ENCODE measurements at places on chromosomes 7 and 10.

GRCh38 chr7:75950111-75950681 lies 35.2 kb downstream of the POR start:
- no peak for DNase-seq

DNA sequence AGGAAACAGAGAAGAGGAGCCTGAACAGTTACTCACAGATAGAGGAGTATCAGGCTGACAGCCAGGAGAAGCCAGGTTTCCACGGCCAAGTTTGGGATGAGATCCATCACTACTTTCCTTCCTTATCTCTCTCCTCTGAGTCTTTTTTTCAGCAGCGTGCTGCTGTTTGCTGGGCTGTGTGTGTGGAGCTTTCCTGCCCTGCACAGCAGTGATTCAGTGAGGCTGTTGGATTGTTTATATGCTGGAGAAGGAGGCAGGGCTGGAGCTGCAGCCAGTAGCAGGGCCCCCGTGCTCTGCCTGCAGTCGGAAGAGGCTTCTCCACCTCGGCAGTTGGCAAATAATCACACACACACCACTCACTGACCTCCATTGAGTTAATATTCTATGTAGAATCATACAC lies at the start of gene CYP3A7:
Gene CYP3A7 (minus strand): TSS at position 210 of the 400 bp plus-strand sequence. CDS start 103 bp downstream, at position 107.
- DNase-seq: no peak

- DNase-seq: no peak
These were observed 38.4 kb downstream of the IL2RA start for GRCh38 chr10:6023661-6024333.

DNA sequence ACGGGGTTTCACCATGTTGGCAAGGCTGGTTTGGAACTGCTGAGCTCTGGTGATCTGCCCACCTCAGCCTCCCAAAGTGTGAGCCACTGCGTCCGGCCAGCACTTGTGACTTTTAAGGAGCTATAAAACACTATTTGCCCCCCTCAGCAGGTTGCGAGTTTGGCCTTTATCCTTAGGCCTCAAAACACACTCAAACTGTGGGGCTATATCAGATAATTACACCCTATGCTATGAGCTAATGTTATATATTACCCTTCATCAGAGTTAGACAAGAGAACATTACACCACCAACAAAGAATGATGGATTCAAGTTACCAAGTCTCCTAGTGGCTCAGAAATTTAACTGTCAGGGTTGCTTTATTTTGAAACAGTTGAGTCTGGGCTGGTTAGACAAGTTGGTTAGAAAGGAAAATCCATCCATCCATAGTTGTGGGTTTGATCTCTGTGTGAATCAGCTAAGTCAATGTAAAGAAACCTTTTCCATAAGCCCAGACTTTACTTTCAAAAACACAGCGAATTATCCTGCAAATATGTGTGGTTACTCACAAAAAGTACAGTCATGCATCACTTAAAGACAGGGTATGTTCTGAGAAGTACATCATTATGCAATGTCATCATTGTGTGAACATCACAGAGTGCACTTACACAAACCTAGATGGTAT lies 115.8 kb downstream of the SEMA3D start:
- no peak for DNase-seq

- no peak for DNase-seq
These were observed 17.6 kb downstream of the RAMP3 start for GRCh38 chr7:45174966-45175765.

- no peak for DNase-seq
These were observed 26.9 kb downstream of the HIP1 start for GRCh38 chr7:75711656-75712514.

- peak; percentile 53 for DNase-seq
These were observed 4.7 kb upstream of the SLC18A3 start for GRCh38 chr10:49605216-49605938.

GRCh38 chr7:25597946-25598345 lies 369.7 kb upstream of the NPVF start:
- DNase-seq: no peak

DNA sequence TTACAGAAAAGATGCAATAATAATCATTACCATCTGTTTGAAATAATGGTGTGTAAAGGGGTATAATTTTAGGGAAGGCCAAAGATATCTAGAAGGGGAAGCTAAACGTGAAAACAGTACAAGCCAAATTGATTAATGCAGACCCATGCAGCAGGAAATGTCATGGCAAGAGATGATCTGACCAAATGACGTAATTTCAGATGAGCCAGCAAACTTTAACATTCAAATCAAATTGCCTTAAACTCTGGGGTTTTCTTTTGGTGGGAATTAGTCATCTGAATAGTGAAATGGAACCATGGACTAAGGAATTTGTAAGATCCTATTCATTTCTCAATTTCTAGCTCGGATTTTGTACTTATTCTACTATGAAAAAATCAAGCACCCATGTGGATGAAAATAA lies 21.4 kb upstream of the SCIN start:
- no peak for DNase-seq

GRCh38 chr7:148849393-148850098 lies 34.5 kb downstream of the EZH2 start:
- DNase-seq: no peak

GRCh38 chr7:66211429-66211828 lies 6.3 kb downstream of the TPST1 start:
- no peak for DNase-seq

DNA sequence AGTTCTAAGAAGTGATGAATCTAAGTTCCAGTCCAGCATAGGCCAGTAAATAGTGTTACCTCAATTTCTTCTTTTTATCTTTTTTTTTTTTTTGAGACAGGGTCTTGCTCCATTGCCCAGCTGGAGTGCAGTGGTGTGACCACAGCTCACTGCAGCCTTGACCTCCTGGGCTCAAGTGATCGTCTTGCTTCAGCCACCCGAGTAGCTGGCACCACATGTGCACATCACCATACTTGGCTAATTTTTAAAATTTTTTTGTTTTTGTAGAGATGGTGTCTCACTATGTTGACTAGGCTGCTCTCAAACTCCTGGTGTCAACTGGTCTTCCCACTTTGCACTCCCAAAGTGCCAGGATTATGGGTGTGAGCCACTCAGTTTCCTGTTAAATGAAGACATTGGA lies 126.6 kb upstream of the LYZL2 start:
- DNase-seq: no peak

DNA sequence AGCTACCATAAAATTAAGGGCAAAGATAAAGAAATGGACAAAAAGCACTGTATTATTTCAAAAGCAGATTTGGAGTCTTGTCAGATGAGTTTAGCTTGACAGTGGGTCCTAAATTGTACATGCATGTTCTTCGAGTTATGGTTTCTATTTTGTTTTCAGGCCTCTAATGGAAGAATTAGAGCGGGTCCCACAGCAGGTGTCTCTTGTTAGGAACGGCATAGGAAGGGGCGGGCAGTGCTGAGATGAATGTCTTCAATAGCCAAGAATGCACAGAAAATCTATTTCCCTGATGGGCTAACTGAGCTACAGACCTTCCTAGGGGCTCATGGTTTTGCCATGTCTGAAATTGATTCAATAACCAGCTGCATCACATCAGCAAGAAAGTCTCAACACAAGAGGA lies 304.4 kb downstream of the FRMD4A start:
- no peak for DNase-seq

- no peak for DNase-seq
These were observed 221.5 kb upstream of the CELF2 start for GRCh38 chr10:10796061-10796773.

GRCh38 chr10:78351809-78352208 lies 318.1 kb downstream of the RPS24 start:
- no peak for DNase-seq

DNA sequence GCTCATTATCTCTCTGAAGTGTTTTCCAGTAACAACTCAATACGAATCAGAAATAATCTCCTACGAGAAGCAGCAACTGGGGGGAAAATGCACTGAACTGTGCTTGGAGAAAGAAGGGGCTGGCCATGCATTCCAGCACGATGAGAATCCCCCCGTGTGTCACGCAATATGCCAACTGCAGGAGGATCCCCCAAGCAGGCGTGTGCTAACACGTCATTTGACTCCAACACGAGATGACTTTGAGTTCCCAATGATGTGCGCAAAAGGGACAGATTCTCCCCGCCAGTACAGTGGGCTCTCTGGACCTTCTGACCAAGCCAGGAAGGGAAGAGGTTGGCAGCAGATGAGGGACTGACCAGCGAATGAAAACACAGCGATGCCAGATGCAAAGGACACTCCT lies 105.5 kb downstream of the KCNMA1 start:
- no peak for DNase-seq

- no peak for DNase-seq
These were observed 30.3 kb downstream of the HACD1 start for GRCh38 chr10:17586821-17587234.

- DNase-seq: no peak
These were observed 1.8 kb upstream of the XPNPEP1 start for GRCh38 chr10:109924967-109925620.

DNA sequence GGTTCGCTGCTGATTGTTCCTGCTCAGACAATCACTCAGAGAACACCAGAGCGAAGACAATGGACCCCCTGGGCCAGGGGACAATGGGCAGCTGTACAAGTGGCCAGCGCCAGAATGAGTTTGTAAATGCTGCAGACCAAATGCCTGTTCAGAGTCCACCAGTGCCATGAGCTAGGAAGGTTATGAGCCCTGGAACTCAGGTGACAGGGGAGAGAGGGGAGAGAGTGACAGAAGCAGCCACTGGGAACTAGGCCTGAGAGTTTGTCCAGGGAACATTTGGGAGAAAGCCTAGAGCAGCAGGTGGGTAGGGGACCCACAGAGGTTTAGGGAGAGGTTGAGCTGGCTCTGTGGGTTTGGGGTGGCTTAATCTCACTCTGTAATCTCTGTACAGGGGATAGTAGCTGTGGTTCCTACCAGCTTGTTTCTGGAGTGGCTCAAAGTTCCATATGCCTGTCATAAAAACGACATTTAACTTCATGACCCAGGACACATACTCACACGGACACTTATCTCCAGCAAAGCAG lies 60.4 kb downstream of the C10orf105 start:
- no peak for DNase-seq

GRCh38 chr10:71845410-71846405 lies 5.3 kb downstream of the PSAP start:
- no peak for DNase-seq

DNA sequence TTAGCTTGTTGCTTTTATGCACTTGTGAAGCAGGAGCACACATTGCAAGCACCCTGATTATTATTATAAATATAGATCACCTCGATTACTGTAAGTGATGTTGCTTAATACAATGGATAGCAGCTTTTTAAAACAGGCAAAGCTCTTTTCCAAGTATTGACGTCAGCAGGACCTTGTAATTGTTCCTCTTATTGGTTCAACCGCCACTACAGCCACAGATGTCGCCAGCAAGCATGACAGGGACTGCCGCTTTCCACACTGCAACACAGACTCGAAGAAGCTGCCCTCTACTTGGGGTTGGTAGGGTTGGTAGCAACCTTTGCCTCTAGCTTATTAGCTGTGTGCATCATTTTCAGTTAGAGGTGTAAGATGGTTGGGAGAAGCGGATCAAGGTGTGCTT lies 167.6 kb downstream of the ZNF365 start:
- no peak for DNase-seq

- DNase-seq: no peak
These were observed 17.0 kb downstream of the CPA4 start for GRCh38 chr7:130309986-130310385.

- peak; percentile 28 for DNase-seq
These were observed 39.3 kb downstream of the FAS start for GRCh38 chr10:89029785-89030437.

DNA sequence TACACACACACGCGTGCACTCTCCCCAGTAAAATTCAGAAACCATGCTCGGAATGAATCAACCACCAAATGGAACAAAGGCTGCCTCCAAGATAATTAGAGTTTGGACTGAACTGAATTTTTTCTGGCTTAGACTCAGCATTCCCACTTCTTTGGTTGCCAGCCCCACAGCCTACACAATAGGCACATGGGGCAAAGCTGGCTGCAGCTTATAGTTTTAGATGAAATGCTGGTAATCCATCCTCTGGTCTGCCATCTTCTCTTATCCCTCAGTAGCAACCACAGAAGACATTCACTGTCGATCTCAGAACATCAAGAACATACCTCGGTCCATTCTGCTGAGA lies 44.2 kb downstream of the PDE1C start:
- DNase-seq: no peak

GRCh38 chr7:114859477-114859876 lies 62.4 kb upstream of the MDFIC start:
- DNase-seq: no peak

DNA sequence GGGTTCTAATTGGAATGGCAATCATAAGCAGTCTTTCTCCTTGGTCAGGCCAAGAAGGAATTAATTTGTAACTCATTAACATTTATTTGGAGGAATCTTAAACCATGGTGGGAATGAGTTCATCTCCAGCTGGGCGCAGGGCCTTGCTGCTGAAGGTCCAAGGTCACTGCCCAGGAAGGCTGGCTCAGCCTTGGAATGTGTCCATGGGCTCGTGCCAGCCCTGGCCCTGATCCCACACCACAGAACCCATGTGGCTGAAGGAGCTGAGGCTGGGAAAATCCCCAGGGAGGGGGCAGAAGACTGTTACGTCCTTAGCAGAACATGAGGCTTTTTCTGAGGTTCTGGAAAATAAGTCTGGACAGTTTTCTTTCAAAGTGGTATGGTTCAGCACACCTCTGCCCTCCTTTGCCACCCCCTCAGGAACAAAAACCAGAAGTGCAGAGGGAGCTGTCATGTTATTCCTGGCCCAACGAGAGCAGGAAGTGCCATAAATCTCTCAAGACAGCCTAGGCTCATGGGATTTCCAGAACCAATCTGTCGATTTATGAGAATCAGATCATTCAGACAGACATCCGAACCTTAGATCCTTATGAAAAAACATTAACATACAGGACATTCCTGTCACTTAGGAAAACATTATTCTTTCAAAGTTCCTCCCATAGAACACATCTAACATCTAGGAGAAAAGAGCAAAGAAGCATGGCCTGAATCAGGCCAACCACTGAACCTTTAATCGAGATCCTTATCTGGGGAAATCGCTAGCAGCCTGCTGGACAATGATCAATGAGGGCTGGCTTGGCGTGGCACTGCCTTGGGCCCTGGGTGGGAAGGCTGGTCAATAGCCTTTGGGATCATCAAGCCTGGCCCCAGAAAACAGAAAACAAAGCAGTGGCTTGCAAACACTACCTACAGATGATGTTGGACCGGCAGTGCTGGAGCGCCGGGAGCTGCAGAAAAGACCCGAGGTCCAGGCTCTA lies 134.3 kb downstream of the TAX1BP1 start:
- DNase-seq: no peak

DNA sequence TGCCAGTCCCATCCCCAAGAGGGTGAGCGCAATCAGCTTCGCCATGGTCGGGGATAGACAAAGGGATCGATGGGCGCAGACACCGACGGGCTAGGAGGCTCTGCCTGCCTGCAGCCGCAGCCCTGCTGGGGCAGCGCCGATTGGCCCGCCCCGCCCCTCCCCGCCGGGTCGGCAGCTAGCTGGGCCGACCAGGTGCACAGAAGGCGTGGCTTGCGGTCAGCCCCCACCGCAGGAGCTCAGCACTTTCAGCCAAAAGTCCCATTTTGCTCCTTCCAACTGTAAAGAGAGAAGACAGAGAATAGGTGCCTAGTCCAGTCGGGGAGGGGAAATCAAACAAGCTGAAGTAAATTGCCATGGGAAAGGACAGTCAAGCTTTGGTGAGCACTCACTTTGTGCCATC lies at the start of gene PON1:
Gene PON1 (minus strand): TSS at position 102 of the 400 bp plus-strand sequence. CDS start 57 bp downstream, at position 45.
- DNase-seq: peak; percentile 36

GRCh38 chr10:53023411-53023810 lies 250.8 kb upstream of the MBL2 start:
- DNase-seq: no peak
